ENCODE measurements at places on chromosomes 4 and X.
A peak's percentile ranks its signal among the peaks of the same experiment; 100 is the strongest.

- H3K27me3 ChIP-seq = no peaks in the 10 kb centered on the region
- DNase-seq = no peak
- no peak overlapping the region for H3K4me3 ChIP-seq
- no peaks in the 10 kb centered on the region for H3K4me1 ChIP-seq
- no peak overlapping the region for H3K27ac ChIP-seq
- H3K36me3 ChIP-seq = no peaks in the 10 kb centered on the region
Observed at GRCh38 chrX:86121916-86122315, 26.3 kb upstream of the DACH2 start.

DNA sequence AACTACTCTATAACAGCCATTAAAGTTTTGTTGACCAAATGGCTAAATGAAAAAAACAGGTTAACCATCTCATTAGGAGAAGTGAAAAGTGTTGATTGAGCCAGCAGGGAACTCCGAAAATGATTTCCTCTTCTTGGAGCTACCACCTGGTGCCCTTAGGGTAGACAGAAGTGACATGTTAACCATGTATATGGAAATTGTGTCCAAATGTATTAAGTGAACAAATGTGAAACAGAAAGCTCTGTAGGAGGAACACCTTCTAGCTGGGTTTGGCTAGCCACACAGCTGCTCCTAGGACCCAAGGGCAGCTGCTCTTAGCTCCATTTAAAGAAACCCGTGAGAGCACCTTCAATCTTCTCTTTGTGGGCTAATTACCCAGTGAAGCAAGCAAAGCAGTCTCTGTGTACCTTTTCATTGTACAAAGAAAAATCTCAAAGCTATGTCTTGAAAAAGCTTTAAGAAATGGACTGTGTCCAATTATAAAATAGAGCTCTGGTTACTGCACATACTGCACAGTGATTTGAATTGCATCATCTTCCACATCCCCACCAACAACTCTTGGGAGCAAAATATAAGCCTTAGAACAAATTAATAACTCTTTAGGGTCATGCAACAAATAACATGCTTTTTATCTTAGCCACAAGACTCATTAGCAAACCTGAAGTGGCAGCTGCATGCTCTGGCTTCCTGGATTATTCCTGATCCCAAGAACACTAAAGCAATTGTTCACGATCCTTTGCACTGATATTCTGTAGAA is 59.2 kb upstream of the PARM1 start:
- H3K36me3 ChIP-seq = no peaks in the 10 kb centered on the region
- peak overlapping the region; percentile 58 for H3K27ac ChIP-seq
- H3K27me3 ChIP-seq = no peaks in the 10 kb centered on the region
- DNase-seq = peak; percentile 89
- peaks cover 20% of the 10 kb centered on the region for H3K4me1 ChIP-seq

DNA sequence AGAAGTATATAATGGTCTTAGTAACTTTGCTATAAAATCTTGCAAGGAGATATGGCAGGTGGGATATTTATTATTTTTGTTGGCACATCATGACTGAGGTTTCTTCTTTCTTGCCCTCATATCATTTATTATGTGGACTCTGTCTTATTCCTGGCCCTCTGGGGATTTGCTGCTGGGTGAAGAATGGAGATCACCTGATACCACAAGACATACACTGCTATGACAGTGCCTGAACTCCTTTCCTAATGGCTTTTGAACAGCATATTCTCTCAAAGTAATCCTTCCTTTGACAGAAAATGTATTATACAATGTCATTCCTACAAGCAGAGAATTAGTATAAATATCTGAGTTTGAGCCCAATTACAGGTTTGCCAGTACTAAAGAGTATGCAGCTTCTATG is 22.0 kb upstream of the ADGRA3 start:
- H3K36me3 ChIP-seq = no peaks in the 10 kb centered on the region
- DNase-seq = no peak
- H3K4me3 ChIP-seq = no peak overlapping the region

DNA sequence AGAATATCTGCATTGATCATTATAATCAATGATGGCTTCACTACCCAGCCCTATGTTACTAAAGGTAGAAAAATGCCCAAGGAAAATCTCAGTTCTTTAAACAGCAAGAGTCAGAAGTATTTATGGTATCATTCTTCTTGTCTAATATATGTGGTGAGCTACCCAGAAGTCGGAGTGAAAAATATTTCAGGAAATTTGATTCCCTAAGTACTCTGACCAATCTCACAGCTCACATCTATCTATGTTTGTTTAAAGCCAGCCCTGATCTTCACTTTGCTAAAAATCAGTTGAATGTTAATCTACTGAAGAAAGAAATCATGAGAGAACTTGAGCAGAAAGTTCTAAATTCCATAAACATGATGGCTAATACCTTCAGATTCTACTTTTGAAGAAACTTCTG is 522.9 kb upstream of the SLIT2 start:
- H3K36me3 ChIP-seq = no peaks in the 10 kb centered on the region
- H3K27ac ChIP-seq = no peak overlapping the region
- H3K4me3 ChIP-seq = no peak overlapping the region
- DNase-seq = no peak
- no peaks in the 10 kb centered on the region for H3K27me3 ChIP-seq

DNA sequence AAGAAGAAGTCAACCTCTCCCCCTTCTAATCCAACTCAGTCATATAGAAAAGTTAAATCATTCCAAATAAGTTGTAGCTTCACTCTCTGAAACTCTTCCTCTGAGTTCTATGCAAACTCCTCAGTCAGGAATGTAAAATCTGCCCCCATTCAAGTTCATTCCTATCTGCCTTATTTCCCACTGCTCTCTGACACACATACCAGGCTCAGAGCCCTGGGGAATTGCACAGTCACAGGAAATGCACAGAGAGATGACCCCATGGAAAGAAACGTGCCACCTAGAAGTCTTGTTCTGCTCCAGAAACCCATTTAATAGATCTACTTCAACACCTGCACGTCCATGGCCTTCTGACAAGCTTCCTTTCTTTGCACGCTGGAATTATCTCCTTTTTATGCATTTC is 236.0 kb upstream of the VCX3A start:
- no peaks in the 10 kb centered on the region for H3K36me3 ChIP-seq
- H3K27ac ChIP-seq = no peak overlapping the region
- no peaks in the 10 kb centered on the region for H3K27me3 ChIP-seq
- H3K4me1 ChIP-seq = no peaks in the 10 kb centered on the region
- no peak for DNase-seq
- H3K4me3 ChIP-seq = no peak overlapping the region

GRCh38 chr4:89586864-89587263 is 250.1 kb downstream of the SNCA start:
- no peak overlapping the region for H3K27ac ChIP-seq
- H3K36me3 ChIP-seq = no peaks in the 10 kb centered on the region
- H3K4me3 ChIP-seq = no peak overlapping the region
- no peaks in the 10 kb centered on the region for H3K4me1 ChIP-seq
- no peaks in the 10 kb centered on the region for H3K27me3 ChIP-seq

- H3K36me3 ChIP-seq = no peaks in the 10 kb centered on the region
- H3K4me1 ChIP-seq = no peaks in the 10 kb centered on the region
- peaks cover 25% of the 10 kb centered on the region for H3K27me3 ChIP-seq
- no peak overlapping the region for H3K4me3 ChIP-seq
- no peak for DNase-seq
Observed at GRCh38 chrX:153873282-153874084, 12.5 kb downstream of the L1CAM start.

DNA sequence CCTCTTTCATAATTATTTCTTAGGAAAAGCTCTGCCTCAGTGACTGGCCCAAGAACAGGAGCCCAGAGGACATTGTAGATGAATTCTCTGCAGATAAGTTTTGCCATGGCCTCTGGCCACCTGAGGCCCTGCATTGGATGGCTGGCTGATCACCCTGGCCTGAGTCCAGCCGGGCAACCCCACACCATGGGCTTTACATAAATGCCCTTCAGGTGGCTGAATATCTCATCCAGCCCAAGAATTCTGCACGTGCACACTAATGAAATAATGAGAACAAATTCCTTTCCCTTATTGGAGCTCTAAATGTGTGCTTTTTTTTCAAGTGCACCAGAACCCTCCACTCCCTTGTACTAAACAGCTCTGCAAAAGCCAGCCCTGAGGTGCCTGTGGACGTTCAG is 65.7 kb downstream of the IRF2 start:
- H3K4me3 ChIP-seq = peak overlapping the region; percentile 34
- peaks cover 69% of the 10 kb centered on the region for H3K4me1 ChIP-seq
- DNase-seq = no peak
- peak overlapping the region; percentile 86 for H3K27ac ChIP-seq

DNA sequence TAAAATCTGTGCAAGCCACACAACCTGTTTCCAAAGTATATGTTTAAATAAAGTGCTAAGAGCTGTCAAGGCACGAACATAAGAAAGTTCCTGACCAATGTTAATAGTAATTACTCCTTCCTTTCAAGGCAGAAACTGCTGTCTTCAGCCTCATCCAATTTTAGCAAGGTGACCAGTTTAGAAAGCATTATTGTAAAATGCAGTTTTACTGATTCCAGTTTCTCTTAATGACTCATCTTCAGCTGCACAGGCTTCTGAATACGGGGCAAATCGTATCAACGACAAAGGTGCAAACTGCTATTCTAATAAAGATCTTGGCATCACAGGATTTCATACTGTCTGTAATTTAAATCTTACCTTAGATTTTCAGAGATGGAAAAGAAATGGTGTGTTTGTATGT is 87.5 kb downstream of the PPP3CA start:
- peak; percentile 79 for DNase-seq
- H3K4me3 ChIP-seq = peak overlapping the region; percentile 33
- no peaks in the 10 kb centered on the region for H3K36me3 ChIP-seq
- peaks cover 8% of the 10 kb centered on the region for H3K27me3 ChIP-seq
- H3K4me1 ChIP-seq = peaks cover 38% of the 10 kb centered on the region

DNA sequence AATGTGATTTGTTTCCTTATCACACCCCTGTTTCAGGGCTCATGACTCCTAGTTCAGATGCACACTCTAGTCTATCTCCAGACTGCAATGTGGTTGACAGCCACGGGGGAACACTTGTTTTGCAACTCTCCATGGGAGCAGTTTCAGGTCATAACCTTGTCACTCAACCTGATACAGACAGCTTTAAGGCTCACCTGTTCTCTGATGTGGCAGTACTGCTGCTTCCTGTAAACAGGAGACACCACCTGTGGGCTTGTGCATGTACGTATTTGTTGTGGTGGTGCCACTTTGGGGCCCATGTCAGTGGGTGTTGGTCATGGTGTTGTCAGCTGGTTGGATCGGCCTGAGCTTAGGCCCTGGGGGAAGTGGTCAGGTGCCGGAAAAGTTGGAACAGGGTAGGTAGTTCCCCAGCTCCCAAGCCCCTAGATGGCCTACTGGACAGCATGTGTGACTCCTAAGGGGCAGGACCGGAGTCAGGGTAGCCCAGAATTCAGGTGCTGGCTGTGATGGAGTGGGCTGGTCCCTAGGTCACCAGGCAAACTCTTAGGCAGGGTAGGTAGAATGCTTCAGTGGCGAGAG is 46.2 kb downstream of the FAM9B start:
- no peaks in the 10 kb centered on the region for H3K36me3 ChIP-seq
- peak overlapping the region; percentile 75 for H3K27ac ChIP-seq
- H3K4me3 ChIP-seq = no peak overlapping the region
- H3K4me1 ChIP-seq = peaks cover 13% of the 10 kb centered on the region
- peak; percentile 86 for DNase-seq

DNA sequence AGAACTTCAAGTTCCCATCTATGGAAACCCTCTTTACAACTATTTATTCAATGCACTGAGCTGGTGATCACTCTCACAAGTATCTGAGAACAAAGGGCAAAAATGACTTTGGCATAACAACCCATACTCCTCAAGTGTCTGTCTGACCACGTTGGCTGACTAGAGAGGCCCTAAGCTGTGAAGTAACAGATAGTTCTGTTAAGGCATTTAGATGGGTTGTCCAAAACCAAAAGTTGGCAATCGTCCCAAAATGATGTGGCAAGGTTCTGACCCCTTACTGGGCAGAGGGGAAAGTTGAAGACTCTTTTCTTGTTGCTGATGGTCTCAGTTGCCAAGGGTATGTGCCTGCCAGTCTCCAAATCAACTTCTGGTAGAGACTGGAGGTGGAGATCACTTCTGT is 524.8 kb downstream of the PPARGC1A start:
- H3K4me1 ChIP-seq = no peaks in the 10 kb centered on the region
- H3K27me3 ChIP-seq = no peaks in the 10 kb centered on the region
- H3K4me3 ChIP-seq = no peak overlapping the region
- H3K36me3 ChIP-seq = no peaks in the 10 kb centered on the region
- no peak overlapping the region for H3K27ac ChIP-seq
- no peak for DNase-seq

DNA sequence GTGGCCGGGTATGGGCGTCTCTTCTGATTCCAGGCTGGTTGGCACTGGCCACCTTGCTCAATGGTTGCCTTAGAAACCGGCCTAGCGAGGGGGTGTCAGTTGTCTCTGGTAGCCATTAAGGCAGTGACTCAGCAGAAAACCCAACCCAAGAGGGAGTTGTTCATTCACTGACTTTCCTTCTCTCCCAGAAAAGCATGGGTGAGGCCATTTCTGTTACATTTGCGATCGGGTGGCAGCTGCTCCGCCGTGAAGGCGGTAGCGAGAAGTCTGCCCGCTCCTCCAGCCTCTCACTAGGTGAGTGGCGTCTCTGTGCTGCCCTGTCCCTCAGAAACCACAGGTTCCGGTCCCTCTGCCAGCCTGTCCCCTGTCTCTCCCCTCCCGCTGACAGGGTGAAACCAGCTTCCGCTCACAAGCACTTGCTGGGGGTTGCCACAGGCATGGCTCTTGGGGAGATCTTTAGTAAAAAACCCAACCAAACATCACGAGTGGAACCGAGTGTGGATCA is 17.4 kb downstream of the IRAK1 start:
- H3K4me1 ChIP-seq = peaks cover 13% of the 10 kb centered on the region
- peak overlapping the region; percentile 15 for H3K4me3 ChIP-seq
- peak; percentile 67 for DNase-seq
- peak overlapping the region; percentile 80 for H3K27ac ChIP-seq

- no peak for DNase-seq
- H3K4me1 ChIP-seq = no peaks in the 10 kb centered on the region
- no peaks in the 10 kb centered on the region for H3K27me3 ChIP-seq
- no peaks in the 10 kb centered on the region for H3K36me3 ChIP-seq
- H3K27ac ChIP-seq = no peak overlapping the region
- no peak overlapping the region for H3K4me3 ChIP-seq
Observed at GRCh38 chr4:22045051-22045630, 96.6 kb upstream of the KCNIP4 start.

DNA sequence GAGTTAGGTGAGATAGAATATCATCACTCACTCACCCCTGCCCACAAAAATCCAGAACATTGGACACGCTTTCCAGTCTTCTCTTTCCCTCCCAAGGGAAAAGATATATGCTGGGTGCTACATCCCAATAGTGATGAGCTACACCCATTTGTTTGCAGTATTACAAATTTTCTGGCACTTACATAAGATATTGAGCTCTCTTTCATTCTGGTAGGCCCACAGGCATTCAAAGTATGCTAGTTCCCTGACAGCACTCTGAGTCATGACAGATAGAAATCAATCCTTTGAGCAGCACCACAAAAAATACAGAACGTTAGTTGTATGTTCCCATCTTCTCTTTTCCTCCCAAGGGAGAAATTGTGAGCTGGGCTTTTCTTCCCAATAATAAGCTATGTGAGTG is 477.6 kb upstream of the GRID2 start:
- no peak overlapping the region for H3K4me3 ChIP-seq
- H3K27me3 ChIP-seq = no peaks in the 10 kb centered on the region
